ENCODE measurements at places on chromosomes 1 and 21.

- no peak for DNase-seq
Observed at GRCh38 chr1:97277891-97278654, 556.5 kb downstream of the PTBP2 start.

- no peak for DNase-seq
Observed at GRCh38 chr1:150409504-150410362, 45.8 kb downstream of the RPRD2 start.

- no peak for DNase-seq
Observed at GRCh38 chr1:205355075-205355453, 1.7 kb downstream of the KLHDC8A start.

GRCh38 chr1:40840526-40841323 is 21.4 kb downstream of the CITED4 start:
- no peak for DNase-seq

DNA sequence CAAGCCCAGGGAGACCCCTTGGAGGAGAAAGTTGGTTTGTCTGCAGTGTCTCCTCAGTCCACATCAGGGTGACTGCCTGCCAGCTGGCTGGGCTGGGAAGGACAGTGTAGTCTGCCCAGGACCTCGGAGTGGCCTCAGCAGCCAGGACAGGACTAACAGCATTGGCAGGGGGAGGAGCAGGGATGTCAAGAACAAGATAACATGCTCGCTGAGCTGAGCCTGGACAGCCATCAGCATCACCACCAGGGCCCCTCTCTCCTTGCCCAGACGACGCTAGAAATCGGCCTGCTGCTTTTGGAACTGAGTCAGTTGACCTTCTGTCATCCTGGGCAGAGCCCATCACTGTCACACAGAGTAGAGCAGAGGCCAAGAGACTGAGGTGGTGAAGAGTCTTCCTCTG is 83.6 kb upstream of the CNTN2 start:
- no peak for DNase-seq

- no peak for DNase-seq
Observed at GRCh38 chr1:1222575-1223225, 8.7 kb upstream of the TNFRSF4 start.

- no peak for DNase-seq
Observed at GRCh38 chr1:153490272-153491051, 30.0 kb upstream of the S100A7 start.

DNA sequence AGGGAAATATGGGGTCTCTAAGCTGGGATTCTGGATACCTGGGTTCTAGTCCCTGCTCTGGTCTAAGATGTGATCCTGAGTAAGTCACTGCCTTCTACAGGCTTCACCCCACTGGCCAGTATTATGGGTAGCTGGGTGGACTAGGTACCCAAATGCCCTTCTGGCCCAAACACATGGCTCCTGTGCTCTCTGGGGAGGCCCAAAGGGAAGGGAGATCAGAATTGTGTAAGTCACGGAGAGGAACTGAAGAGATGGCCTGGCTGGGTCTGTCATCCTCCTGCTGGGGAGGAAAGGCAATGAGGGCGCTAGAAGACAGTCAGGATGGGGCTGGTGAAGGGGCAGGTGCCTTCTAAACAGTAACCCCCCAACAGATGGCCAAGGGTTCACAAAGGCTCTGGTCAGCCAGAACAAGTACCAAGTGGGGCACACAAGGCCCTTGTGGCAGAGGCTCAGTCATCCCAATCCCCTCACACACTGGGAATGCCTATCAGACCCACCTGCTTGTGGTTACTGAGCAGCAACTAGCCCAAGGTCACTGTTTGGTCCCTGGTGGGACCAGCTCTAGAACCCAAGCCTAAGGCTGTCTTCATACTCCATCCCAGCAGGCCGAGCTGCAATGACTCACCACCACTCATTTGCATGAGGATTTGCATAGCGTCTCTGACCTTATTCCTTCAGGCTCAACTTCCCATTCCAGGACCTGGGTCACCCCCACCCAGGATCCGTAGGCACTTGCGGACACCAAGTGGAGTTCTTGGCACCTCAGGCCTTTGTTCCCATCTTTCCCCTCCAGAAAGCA is 9.2 kb downstream of the MEF2D start:
- DNase-seq, result no peak

DNA sequence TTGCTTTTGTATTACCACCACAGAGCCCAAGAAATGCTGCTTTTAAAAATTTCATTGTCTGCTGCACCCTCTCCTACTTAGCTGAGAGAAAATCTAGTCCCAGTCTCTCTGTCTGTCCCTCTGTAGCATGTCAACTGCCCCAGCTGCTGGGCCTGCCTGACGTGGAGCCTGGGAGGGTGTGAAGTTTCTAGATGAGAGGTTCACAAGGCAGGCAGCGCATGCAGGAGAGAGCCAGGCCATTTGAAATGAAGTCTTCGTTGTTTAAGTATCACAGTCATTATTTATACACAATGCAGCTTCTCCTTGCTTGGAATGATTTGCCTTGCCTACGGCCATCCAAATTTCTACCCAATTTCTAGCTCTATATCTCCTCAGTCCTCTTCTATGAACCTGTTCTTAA is 306.8 kb upstream of the PLXNA2 start:
- DNase-seq, result no peak

GRCh38 chr1:58585581-58586151 is 8.6 kb upstream of the TACSTD2 start:
- DNase-seq, result no peak

DNA sequence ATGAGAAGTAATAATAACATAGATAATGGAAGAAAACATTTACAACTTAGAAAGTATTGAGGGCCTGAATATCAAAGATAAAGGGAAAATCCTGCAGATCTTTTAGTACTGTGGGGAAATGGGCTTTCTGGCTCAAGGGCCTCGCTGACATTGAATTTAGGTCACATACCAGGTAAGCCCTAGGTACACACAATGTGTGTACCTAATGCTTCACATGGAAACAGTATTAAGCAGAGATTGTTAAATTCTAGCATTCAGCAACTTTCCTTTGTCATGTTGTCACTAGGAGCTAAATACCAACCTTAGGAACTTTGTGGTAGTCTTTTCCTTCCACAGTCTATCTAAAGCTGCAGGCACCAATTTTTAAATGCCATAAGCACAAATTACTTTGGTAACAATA is 49.7 kb downstream of the ODF2L start:
- DNase-seq, result no peak

DNA sequence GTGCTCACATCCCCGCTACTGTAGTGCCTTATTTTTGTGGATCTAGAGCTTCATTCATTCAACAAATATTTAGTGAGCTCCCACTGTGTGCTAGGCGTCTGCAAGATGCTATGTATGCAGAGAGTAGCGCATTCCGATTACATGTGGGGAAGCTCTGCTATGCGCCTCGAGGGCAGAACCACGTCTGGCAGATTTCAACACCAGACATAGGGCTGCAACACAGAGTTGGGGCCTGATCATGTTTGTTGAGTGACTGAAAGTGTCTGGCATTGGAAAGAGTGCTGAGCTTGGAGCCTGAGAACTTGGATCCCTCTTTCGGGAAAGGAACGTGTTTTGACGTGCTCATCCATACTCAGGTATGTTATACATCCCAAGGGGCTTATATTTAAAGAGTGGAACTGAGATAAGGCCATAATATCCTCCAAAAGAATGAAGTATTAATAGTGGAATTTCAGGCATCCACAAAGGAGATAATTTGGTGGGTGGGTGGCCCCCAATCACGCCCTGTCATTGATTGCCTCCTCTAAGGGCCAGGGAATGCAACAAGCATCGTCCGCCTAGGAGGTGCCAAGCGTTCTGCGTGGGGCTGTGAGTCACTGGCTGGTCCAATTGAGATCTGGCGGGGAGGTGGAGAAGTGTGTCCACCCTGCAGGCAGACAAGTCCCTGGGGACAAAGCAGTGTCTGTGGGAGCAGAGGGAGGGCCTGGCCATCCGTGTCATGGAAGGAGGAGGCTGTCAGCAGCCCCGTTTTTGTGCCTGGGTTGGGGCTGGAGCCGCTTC is 62.8 kb upstream of the ZBTB40 start:
- no peak for DNase-seq

DNA sequence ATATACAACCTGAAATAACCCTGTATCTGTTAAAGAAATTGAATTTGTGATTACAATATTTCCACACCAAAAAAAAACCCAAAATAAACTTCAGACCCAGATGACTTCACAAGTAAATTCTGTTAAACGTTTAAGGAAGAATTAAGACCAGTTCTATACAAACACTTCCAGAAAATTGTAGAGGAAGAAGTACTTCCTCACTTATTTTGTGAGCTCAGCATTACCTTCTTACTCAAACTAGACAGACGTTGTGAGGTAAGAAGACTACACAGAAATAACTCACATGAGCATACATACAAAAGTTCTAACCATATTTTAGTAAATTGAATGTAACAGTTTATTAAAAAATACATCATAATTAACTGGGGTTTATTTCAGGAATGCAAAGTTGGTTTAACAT is 18.8 kb downstream of the RALGPS2 start:
- DNase-seq, result no peak

DNA sequence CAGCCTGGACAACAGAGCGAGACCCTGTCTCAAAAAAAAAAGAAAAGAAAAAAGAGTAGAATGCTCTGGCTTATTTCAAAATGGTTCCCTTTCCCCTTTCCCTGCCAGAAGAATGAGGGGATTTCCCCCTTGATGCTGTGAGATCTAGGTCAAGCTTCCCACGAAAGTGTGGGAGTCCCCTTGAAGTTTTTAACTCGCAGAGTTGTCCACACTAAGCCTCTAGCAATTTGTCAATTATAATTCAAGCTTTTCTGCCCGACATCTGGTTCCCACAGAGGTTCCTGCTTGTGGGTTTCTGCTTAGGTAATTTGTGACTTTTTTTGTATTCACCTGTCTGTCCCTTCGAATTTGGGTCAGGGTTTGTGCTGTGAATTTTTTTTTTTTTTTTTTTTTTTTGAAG is 62.8 kb downstream of the ZFYVE9 start:
- no peak for DNase-seq

- no peak for DNase-seq
Observed at GRCh38 chr1:170240409-170240808, 94.7 kb downstream of the NTMT2 start.

GRCh38 chr1:175968486-175969172 is 225.2 kb upstream of the TNR start:
- DNase-seq, result no peak

DNA sequence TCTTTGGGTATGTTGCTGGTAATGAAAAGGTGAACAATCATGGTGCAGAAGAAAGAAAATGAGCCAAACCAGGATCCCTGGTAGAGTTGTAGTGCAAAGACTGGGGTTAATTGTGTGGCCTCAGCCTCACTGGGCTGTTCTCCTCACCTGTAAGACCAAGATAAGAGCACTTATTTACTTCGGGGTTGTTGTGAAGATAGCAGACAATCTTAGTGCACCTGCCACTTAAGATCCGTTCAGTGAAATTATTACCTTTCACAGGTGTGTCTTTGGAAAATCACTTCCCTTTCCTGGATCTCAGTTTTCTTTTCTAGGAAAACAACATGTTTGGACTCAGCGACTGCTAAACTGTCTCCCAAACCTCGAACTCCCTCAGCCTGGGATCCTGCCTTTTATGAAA is 1.3 kb upstream of the FGGY start:
- no peak for DNase-seq

DNA sequence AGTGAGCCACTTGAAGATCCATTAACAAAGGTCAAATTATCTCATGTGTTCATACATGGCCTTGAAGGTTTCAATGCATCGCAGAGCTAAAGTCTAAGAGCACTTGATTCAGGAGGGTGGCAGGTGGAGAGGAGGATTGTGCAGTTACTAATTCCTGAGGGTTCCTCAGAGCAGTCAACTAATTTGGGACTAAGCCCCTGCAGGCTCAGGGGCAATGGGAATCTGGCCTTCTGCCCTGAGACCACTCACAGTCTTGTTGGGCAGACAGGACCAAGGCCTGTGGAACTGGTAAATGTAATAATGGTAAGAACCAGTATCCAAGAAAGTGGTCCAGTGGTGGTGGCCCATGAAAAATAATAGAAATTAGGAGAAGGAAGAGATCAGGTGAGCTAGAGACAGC is 127.4 kb upstream of the HMGB4 start:
- DNase-seq, result no peak

DNA sequence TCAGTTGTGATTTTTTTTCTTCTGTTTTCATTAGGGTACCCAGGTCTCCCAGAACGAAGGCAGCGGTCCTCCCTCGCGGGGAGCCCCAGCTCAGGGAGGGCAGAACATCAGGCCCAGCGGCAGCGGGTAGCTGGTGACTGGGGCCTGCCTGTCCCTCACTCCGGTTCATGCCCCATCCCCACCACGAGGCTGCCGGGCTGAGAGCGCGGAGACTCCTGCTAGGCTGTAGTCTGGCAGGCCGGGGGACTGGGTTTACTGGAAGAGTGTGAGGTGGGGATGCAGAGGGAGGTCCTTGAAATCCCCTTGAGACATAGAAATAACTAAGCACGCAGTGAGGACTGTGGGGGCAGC is 10.5 kb downstream of the BRINP2 start:
- no peak for DNase-seq

- DNase-seq, result no peak
Observed at GRCh38 chr1:47940779-47941178, 56.4 kb downstream of the TRABD2B start.

- DNase-seq, result no peak
Observed at GRCh38 chr1:94002046-94002787, 93.0 kb upstream of the GCLM start.

GRCh38 chr1:151485685-151486255 is 25.4 kb upstream of the CGN start:
- DNase-seq, result no peak

DNA sequence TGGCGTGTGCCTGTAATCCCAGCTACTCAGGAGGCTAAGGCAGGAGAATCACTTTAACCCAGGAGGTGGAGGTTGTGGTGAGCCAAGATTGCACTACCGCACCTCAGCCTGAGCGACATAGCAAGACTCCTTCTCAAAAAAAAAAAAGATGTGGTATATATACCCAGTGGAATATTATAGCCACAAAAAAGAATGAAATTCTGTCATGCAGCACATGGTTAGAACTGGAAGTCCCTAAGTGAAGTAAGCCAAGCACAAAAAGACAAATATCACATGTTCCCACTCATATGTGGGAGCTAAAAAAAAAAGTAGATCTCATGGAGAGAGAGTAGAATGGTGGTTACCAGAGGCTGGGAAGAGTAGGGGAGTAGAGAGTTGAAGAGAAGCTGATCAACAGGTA is 18.7 kb downstream of the PSMB4 start:
- DNase-seq, result no peak

DNA sequence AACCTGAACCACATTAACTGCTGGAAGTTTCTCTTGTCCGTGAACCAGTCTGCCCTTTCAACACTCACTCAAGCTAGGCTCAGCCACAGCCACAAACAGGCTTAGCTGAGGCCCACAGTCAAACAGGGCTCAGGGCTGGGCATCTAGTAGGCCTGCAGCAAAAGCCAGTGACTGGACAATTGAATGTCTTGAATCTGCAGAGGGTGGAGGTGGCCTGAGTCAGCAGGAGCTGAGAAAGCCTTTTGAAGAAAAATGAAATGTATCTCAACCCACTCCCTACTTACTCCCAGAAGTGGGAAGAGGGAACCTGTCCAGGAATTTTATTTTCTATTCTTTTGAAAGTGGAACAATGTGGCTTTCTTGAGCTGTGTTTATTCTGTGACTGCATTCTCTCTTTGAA is 95.4 kb downstream of the PTPRU start:
- DNase-seq, result no peak

- DNase-seq, result no peak
Observed at GRCh38 chr1:212231372-212231771, 53.8 kb upstream of the PPP2R5A start.

- no peak for DNase-seq
Observed at GRCh38 chr1:175744833-175745232, 1.4 kb upstream of the TNR start.

- no peak for DNase-seq
Observed at GRCh38 chr1:33342041-33342723, 21.3 kb upstream of the A3GALT2 start.
